ENCODE measurements at places on chromosomes 12 and 14.

- DNase-seq = no peak
These were observed 67.3 kb upstream of the USP15 start for GRCh38 chr12:62192903-62193250.

GRCh38 chr14:89641495-89642175, 224.6 kb upstream of the FOXN3 start:
- no peak for DNase-seq

- no peak for DNase-seq
These were observed 4.2 kb upstream of the RIPK3 start for GRCh38 chr14:24343795-24344660.

DNA sequence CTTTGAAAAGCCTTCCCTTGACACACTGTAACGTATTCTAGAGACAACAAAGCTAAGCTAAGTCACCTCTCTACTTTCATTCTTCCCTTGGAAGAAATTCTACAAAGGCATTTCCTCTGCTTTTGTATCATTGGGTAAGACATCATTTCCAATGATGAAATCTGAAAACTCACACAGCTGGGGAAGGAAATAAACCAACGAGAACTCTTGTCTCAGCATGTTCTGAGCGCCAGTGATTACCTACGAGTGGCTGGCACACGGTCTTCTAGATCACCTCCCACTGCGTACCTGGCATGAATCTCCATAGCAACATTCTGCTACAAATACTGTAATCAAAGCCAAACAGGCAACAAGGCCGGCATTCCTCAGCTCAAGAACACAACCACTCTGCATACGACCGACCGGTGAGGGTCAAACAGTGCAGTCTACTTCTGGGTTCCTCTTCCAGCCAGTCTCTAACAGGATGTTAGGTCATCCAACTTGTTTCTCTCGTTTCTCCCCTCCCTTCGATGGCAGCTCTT, 7.6 kb downstream of the VPS37B start:
- no peak for DNase-seq

DNA sequence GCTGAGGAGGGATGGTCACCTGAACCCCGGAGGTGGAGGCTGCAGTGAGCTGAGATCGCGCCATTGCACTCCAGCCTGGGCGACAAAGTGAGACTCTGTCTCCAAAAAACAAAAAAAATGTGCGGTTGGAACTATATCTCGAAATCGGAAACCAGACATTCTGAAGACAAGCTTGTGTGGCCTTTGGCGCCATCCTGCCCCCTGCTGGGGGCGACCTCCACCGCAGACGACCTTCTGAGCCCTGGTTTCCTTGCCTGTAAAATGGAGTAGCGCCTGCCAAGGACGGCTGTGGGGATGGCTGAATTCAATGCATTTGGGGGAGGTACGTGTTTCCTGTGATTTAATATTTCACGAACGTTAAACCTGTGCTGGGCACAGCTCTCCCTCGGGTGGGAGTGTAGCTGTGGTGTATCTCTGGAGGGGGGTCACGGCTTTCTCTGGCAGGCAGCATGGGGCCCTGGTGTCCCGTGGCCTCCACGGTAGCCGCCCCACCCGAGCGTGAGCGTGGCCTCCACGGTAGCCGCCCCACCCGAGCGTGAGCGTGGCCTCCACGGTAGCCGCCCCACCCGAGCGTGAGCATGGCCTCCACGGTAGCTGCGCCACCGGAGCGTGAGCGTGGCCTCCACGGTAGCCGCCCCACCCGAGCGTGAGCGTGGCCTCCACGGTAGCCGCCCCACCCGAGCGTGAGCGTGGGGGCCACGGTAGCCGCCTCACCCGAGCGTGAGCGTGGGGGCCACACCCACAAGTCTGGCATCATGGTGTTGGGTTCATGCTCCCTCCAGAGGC, 55.3 kb downstream of the LRCOL1 start:
- DNase-seq = no peak

DNA sequence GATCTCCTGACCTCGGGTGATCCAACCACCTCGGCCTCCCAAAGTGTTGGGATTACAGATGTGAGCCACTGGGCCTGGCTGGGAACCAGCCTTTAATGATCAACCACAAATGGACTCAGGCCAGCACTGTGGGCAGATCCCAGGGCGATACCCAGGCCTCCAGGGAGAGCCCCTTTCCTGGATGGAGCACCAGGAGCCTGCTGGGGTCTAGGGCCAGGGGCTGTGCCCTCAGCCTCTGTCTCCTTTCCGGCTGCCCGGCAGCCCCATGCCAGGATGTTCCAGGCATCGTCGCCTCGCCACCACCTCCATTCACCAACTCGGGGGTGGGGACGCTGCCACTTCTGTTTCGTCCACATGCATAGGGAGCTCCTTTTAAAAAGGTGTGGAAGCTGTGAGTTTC, 2.3 kb downstream of the ADGRD1 start:
- no peak for DNase-seq

DNA sequence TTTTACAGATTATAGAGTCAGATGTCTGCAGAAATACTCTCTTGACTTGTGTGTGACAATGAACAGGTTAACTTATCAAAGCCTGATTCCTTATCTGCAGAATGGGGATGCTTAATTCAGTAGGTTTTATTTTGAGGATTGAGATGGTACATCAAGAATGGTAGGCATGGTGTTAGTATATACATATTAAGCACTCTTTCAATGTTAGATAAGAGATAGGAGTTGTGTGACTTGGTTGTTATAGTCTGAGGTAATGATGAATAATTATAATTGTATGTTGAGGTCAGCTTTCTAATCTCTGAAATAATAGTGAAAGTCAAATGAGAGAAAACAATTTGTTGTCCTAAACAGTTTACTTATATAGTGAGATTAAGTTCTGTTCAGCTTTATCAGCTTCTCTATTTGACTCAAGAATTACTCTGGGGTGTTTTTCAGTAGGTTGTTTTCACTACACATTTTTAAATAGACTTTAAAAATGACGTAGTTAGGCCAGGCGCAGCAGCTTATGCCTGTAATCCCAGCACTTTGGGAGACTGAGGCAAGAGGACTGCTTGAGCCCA, 11.9 kb downstream of the PALS1 start:
- DNase-seq = no peak

- no peak for DNase-seq
These were observed 346.9 kb upstream of the SFSWAP start for GRCh38 chr12:131363841-131364495.
